GM06990 (cell line): ENCODE measurements at places on chromosomes 11 and 22.
A peak's percentile ranks its signal among the peaks of the same experiment; 100 is the strongest.

- DNase-seq = no peak
Observed at GRCh38 chr11:101498891-101499290, 84.9 kb downstream of the TRPC6 start.

- DNase-seq = no peak
Observed at GRCh38 chr11:119368121-119369034, 13.1 kb downstream of the USP2 start.

DNA sequence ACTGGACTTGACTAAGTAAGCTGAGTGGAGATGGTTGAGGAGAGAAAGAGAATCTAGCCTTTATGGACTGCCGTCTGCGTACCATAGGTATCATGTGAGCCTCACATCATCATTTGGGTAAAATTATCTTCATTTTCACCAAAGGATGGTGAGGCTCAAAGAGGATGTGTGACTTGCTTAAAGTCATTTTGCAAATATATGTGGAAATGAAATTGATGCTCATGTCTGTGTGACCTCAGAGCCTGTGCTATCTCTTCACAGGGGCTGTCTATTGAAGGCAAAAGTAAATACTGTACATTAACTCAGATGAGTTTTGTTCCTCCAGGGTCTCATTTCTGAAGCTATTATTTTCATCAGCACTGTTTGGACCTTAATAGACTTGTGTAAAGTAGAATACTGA is 83.3 kb upstream of the ALKBH3 start:
- DNase-seq = no peak

- DNase-seq = no peak
Observed at GRCh38 chr11:40140560-40140959, 1318.9 kb downstream of the LRRC4C start.

- peak; percentile 94 for DNase-seq
Observed at GRCh38 chr22:31943978-31944699, at the start of gene YWHAH. Gene YWHAH, plus strand, starts transcription at chr22:31944535. Its CDS starts 199 bp downstream, at chr22:31944734.

GRCh38 chr11:126404367-126404766 is 48.9 kb downstream of the ST3GAL4 start:
- no peak for DNase-seq

- DNase-seq = no peak
Observed at GRCh38 chr11:45390407-45390806, 104.3 kb upstream of the SYT13 start.

DNA sequence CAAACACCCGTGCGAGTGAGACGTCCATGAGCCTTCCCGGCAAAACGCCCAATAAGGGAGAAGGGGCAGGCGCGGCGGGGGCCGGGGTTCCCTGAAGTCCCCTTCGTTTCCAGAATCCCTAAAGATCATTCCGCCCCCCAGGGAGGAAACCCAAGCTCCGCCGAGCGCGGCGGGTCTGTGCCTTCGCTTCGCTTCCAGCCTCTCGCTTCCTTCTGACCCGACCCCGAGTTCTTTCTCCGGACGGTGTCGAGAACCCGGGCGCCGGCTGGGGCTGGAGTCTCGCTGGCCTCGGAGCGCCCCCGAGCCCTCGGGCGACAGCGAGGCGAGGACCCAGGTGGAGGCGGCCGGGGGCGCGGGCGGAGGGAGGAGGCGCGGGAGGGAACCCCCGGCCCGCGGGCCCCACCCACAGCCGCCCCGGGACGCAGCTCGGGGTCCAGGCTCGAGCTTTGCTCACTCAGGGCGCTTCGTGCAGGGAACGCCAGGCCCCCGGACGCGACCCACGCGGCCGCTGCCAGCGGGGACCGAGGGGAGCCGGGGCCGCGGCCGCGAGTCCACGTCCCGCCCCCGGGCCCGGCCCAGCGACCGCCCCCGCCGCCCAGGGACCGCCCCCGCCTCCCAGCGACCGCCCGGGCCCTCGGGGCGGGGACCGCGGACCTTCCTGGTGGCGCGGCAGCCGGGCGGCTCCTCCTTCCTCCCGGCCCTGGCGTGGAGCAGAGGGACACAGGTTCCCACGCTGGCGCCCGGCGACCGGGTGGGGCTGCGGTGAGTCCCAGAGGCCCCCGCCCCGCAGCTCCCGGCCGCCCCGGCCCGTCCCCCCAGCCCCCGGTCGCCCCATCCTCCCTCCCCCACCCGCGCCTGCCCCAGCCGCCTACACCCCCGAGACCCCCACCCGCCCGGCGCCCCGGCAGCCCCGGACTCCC is at the start of gene PGGHG:
Gene PGGHG, plus strand, starts transcription at position 649 of the 920 bp plus-strand sequence. CDS start 691 bp downstream, outside the sequence.
- no peak for DNase-seq

DNA sequence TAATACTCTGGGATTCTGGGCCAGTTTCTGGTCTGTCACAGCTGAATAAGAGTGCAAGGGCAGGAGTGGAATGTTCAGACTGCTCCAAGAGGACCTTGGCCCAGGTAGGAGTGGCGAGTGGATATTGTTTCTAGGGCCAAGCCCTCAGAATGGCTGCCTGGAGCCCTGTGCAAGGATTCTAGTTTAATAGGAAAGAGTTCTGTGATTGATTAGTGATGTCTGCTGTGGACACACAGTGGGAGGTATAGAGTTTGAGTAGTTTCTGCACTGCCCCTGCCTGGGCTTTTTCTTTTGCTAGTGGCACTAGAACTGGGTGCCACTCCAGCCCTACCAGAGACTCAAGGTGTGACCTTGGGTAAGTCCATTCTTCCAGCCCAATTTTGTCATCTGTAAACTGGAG is 9.7 kb upstream of the MPPED1 start:
- no peak for DNase-seq

DNA sequence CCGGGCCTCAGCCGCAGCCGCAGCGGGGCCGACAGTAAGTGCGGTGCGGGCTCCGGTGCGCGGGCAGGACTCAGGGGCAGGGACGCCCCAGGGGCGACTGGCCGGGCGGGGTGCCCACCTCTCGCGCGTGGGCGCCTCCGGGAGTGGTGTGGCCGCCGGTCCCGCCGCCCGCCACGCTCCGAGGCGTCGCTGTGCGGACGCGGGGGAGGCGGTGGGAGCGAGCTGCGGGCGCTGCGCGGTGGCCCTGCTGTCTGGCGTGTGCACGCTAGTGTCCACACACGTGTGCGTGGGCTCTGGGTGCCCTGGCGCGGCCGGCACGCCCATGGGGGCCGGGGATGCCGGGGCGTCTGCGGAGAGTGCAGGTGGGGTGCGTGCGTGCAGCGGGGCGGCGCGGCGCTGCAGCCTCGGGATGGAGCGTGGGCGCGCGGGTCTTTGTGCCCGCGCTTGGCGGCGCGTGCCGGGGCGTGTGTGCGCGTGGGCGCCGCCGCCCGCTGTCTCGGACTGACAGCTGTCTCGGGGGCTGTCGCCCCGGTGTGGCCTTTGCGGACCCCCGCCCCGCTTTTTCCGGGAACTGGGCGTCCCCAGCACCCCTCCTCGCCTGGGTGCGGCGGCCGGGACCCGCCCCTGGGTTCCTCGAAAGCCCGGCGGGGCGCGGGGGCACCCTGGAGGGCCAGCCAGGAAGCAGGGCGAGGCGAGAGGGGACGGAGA is 804 bp downstream of the KCNK4 start:
- DNase-seq = no peak

GRCh38 chr11:93160156-93160555 is 37.6 kb downstream of the SLC36A4 start:
- DNase-seq = no peak

DNA sequence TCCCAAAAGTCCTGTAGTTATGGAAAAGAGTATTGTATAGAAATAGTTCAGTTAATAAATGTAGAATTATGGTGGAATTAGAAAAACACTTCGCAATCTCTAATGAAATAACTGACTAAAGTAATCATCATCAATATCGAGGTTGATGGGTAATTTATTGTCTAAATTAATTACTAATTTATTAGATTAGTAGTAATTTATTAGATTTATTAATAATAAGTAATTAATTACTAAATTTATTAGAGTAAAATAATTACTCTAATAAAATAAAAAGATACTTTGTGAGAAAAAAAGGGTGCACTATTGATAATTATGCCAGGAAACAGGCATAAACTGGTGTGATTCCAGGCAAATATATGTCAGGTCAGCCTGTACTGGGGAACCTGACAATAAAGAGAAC is 455.6 kb downstream of the AASDHPPT start:
- no peak for DNase-seq

GRCh38 chr11:69841170-69841858 is 22.1 kb upstream of the FGF3 start:
- DNase-seq = no peak

DNA sequence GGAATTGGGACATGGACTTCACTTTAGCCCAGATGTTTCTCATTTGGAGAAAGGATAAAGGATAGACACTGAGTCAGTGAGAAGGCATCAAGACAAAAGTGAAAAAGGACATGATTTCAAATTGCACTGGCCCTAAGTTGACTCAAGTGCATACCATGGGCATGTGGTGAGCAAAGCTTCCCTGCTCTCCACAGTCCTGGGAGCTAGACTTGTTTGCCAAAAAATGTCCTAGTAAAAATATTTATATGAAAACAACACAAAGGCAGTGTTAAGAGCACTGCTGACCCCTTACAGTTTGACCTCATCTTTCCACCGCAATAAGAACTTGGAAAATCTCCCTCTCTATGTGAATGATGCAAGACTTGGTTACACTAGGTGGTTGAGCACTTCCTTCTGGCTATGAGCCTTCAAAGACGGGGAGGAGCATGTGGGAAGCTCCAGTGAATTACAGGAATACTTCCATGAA is 46.5 kb upstream of the FIBIN start:
- DNase-seq = no peak

GRCh38 chr11:97610854-97611253 is 1221.0 kb downstream of the JRKL start:
- no peak for DNase-seq

DNA sequence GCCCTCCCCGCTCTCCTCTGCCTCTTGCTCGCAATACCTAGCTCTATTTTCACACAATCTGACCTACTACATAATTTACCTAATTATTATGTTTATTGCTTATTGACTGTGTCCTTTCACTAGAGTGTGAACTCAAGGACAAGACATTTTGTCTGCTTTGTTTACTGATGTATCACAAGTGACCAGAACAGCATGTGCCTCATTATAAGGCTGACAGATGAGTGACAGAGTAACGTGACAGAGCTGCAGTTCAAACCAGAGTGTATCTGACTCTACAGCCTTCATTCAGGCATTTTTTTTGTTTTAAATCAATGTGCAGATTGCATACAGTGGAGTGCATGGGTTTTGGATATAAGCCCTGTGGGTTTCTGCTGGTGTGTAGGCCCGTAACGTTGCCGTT is 82.0 kb upstream of the RAB1B start:
- DNase-seq = no peak

GRCh38 chr11:110857892-110858546 is 145.8 kb upstream of the ARHGAP20 start:
- DNase-seq = no peak

DNA sequence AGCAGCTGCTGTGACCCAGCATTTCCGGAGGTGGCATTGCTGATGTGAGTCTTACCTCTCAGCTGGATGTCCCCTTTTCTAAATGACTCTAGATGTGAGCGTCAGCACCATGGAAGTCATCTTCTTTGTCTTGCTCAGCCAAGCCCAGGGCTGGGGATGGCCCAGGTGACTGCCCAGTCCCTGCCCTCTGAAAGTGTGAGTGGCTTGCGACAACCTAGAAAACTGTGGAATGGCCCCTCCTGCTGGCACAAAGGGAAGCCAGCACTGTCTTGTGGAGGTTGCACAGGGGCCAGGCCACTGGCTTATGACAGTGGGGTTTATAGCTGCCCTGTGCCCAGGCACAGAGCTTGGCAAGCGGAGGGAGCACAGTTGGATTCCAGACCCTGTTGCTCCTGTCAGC is 6.2 kb downstream of the TUB start:
- no peak for DNase-seq

- DNase-seq = no peak
Observed at GRCh38 chr22:50640857-50641647, 13.1 kb upstream of the ARSA start.

- no peak for DNase-seq
Observed at GRCh38 chr11:77244277-77245027, 57.0 kb downstream of the GDPD4 start.

- no peak for DNase-seq
Observed at GRCh38 chr11:14972581-14973495, 687 bp upstream of the CALCA start.

DNA sequence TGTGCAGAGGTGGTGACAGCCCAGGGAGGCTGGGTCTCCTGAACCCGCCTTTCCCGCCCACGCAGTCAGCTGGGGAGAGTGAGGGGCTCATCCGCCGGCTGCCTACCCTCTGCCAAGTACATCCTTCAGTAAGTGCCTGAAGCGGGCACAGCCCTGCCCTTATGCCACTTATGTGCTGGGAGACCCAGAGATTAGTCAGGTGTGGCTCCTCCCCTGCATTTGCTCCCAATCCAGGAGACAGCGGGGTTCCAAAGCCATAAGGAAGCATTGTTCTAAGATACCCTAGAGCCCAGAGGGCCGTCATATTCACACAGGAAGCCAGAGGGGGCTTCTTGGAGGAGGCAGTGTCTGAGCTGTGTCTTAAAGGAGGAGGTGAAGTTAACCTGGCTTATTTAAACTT is 5.8 kb upstream of the PPP6R3 start:
- no peak for DNase-seq

DNA sequence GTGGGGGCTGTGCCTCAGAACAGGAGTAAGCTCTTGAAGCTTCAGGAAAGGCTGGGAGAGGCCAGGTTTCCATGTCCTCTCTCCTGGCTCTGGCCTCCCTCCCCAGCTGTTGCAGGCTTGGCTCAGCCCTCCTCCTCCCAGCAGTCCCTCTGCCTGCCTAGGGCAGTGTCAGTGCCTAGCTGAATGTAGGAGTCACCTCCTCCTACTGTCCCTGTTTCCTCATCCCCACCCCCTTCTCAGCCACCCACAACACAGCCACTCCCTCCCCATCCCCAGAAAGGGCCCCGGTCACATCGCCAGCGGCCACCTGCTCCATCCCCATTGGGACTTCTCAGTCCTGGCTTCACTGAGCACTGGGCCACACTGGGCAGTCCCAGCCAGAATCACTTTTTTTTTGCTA is 2.9 kb upstream of the FBLN1 start:
- no peak for DNase-seq

DNA sequence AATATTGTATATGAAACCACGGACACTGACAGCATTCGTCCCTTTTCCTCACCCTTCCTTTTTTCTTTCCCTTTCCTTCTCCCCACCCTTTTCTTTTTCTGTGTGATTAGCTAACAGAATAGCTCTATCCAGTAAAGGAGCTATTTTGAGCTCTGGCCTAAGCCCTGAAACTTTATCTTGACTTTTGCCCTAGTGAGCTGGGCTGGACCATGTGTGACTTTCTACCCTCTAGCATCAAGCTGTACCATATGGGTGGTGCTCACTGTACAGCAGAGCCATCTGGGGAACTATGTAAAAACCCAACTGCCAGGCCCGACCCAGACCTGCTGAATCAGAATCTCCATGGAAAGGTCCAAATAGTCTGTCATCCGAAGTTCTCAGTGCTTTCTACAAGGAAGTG is 21.9 kb upstream of the PANX1 start:
- no peak for DNase-seq
